Omental fat pad (tissue), 4 donors: ENCODE measurements at places on chromosomes 7 and 10. TPM values are rescaled to one million over a fixed set of nuclear protein-coding genes. Genes with fewer than 3 reads are reported as not detected.

DNA sequence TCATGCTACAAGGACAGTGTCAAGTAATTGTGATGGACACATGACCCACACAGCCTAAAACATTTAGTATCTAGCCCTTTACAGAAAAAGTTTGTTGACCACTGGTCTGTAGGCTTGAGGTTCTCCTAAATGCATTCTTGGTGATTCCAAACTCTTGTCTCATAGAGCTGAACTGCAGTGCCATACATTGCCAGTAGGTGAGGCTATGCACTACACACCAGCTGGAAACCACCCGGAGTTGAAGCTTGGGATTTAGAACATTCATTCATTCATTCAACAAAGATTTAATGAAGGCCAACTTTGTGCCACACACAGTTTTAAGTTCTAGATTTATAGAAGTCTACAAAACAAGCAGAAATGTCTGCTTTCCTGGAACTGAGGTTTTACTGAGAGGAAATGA lies 77.3 kb upstream of the TCF7L2 start:
- no peak for DNase-seq

DNA sequence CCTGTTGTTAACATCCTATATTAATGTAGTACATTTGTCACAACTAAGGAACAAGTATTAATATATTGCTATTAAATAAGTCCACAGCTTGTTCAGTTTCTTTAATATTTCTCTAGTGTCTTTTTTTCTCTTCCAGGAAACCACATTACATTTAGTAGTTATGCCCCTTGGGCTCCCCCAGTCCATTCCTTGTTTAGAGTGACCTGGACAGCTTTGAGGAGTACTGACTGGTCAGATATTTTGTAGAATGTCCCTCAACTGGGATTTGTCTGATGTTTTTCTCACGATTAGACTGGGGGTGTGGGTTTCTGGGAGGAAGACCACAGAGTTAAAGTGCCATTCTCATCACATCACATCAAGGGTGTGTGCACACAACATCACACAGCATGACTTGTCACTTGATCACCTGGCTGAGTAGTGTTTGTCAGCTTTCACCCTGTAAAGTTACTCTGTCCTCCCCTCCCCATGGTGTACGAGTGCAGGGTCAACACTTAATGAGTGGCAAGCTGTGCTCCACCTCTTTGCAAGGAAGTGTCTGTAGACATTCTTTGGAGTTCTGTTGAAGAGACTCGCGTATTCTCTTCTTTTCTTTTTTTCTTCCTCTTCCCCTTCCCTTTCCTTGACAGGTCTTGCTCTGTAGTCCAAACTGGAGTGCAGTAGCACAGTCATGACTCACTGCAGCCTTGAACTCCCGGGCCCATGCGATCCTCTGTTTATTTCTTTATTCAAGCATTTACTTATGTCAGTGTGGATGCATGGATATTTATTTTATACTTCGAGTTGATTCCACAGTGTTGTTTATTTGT lies 10.2 kb downstream of the LMTK2 start:
- DNase-seq, result no peak

- no peak for DNase-seq
These were observed 131.9 kb upstream of the PCGF5 start for GRCh38 chr10:91088300-91089140.

DNA sequence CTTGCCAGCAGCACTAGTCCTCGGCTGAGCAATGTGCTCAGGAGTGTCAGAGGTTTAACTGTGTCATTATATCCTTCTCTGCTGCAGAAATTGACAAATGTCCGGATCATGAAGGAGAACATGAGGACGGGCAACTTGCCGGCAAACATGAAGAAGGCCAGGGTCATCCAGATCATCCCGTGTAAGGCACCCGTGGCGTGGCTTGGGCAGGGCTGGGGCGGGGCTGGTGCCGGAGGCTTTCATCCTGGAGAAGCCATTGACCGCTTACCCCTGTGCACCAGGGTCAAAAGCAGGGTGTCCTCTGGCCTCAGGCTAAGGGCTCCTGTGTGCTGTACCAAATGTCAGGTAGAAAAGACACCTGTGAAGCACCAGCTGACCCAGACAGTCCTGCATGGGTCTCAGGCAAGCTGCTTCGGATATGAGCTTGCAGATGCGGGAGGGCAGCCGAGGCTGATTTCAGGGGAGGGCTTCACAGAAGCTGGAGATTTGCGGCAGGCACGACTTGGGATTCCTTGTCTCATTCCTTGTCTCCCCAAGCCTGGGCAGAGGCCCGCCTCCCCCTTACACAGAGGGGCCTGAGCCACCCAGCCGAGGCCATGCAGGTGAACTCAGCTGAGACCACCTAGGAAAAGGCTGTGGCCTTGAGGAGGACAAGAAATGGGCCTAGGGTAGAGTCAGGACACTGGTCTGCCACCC lies 55.4 kb downstream of the MKI67 start:
- DNase-seq, result peak; percentile 6

DNA sequence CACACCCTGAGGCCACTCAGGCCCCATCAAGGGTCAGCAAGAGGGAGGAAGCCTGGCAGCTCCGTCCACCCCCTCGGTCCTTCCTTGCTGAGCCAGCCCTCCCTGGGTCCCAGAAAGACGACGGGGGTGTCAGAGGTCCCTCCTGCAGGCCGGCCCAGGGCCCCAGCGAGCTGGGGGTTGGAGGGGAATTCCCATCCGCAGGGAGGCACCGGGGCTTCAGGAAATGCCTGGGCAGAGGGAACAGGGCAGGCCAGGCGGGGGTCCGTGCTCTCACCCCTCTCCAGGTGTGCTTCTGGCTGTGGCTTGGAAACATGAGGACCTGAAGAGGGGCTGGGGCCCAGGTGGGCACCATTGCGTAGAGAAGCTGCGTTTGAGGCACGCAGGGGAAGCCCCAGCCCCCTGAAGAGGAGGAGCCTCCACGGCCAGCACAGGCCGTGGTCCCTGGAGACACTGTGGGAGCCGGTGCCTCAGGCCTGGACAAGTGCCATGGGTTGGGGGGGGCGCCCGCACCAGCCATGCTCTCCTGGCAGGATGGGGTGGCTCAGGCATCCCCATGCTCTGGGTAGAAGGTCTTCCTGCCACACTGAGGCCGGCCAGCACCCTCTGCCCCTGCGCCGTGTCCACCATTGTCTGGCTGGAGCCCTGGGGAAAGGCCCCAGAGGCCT lies 66.7 kb downstream of the PDGFA start:
- DNase-seq, result no peak

DNA sequence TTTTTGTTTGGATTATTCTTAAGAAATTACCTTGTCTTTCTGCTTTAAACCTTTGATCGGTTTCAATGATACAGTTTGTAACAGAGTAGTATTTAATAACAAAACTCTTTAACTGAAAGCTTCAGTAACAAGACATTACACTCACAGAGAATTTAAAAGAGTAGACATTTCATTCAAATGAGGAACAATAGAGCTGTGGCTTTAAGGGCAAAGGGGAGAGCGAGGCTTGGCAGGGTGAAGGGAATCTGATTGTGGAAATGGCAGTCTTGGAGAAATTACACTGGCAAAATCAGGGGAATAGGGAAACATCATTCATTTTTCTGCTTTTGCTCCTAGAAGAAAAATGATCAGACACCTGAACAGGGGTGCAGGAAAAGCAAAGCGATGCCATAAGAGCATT lies 5.1 kb upstream of the HIPK2 start:
- no peak for DNase-seq

DNA sequence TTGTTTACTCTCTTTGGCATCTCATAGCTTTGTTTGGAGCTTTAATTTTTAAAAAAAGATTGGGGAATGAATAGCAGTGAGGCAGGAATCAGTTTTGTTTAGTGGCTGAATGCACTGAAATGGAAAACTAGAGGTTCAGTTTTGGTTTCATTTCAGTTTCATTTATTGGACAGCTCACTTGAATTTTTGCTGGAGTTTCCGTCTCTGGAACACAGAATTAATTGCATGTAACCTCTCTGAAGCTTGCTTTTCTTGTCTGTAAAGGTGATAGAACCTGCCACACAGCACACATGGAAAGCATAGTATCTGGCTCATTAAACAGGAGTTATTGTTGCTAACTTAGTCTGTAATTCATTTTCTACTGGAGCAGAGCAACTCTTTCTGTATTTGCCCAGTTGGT lies 7.1 kb downstream of the GRM8 start:
- no peak for DNase-seq

- DNase-seq, result no peak
These were observed 30.2 kb downstream of the NRG3 start for GRCh38 chr10:81905161-81905560.

DNA sequence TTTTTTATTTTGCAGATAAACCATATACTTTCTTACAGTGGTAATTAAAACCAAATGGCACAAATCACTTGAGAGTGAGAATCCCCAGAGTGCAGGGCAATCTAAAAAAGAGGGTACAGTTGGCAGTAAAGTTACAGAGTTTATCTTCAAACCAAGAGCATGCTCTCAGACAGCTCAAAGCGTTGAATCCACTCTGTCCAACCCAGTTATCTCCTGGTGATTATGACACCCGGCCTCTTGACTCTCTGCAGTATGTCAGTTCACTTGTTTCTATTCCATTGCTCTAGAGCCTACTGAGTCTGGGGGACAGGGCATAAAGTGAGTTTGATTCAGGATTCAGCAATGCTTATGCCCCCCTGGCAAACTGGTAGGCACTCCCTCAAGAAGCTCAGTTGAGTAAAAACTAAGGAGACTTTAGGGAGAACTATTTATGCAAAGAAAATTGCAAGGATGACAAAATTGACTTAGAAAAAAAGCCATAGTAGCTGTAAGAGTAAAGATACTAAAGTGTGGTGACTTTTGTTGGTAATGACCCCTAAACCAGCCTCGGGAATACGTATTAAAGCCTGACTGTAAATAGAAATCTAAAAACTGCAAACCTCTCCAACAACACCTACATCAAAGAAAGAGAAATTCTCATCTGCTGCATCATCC lies 55.5 kb downstream of the COL1A2 start:
- DNase-seq, result no peak

- DNase-seq, result no peak
These were observed 1030.0 kb downstream of the SORCS1 start for GRCh38 chr10:106134326-106135000.

DNA sequence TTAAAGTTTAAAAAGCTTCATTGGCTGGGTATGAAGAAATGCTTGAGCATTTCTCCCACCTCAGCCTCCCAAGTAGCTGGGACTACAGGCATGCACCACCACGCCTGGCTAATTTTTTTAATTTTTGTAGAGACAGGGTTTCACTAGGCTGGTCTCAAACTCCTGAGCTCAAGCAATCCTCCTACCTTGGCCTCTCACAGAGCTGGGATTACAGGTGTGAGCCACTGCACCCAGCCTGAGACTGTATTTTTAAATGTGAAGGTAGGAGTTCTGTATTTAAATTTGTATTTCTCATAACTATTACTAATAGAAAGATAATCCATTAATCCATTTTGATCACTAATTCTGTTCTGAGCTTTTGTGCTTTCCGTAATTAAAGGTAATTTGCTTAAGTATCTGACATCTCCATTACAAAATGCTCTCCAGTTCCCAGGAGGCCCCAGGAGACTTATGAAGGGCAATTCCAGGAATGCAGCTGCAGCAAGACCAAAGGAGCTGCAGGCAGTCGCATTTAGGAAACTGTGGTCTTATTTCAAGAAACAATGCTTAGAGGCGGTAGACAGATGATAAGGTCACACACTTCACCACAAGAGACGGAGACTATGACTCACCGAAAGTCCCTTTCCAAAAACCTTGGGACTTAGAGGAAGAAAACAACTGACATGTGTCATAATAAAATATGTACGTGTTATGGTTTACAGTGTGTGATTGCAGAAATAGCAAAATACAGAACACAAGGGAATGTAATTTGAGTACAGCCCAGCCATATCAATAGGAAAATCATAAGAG lies 23.3 kb downstream of the YAE1 start:
- no peak for DNase-seq

DNA sequence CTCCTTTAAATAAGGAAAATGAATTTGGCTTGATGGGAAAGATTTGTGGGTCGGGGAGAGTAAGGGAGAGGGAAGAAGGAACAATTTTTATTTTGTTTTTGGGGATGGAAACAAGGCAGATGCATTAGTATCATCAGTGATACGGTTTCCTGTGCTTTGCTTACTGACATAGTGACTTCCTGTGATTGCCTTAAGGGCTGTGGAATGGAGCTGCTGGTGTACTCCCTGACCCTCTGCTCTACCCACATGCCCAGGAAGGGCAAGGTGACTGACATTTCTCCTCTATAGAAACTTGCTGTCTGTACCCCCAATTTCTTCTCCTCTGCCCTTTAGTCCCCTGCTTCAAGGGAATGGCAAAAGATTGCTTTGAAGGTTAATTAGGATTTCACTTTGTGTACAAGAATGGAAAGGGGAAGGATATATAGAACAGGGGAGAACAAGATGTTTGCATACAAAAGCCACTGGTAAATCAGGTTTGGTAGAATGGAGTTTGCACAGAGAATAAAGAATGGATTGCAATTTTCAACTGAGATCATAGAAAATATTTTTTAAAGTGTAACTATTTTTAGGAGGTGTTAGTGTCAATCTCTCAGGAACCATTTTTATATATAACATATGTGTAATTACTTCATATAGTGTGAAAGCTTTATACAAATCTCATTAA lies 129.0 kb upstream of the AGR3 start:
- no peak for DNase-seq

DNA sequence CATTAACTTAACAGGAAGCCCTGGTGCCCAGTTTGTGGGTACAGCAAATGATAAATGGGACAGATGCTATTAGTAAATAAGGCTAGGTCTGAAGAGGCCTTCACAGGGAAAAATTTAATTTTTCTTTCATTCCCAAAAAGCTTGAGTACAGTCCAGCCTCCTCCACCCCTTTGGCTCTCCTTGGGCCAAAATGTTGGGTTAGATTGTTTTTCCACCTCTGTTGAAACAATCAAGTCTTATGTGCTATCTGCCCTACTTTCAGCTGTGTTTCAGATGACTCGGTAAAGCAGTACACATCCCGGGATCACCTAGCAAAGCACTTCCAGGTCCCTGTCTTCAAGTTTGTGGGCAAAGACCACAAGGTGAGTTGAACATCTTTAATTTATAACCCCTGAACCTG lies 24.3 kb downstream of the PLA2G12B start:
- no peak for DNase-seq

INA gene
- not detected for total RNA-seq

AMPH gene
- 17.4 TPM for total RNA-seq

GIMAP2 gene
- 10.4 TPM for total RNA-seq

EFCAB10 gene
- total RNA-seq, result not detected

INHBA gene
- total RNA-seq, result 0.93 TPM

EIF5AL1 gene
- 0.24 TPM for total RNA-seq
